Nucleus accumbens (tissue), 56 donors: ENCODE measurements at places on chromosomes 4 and X.
A peak's percentile ranks its signal among the peaks of the same experiment; 100 is the strongest.

DNA sequence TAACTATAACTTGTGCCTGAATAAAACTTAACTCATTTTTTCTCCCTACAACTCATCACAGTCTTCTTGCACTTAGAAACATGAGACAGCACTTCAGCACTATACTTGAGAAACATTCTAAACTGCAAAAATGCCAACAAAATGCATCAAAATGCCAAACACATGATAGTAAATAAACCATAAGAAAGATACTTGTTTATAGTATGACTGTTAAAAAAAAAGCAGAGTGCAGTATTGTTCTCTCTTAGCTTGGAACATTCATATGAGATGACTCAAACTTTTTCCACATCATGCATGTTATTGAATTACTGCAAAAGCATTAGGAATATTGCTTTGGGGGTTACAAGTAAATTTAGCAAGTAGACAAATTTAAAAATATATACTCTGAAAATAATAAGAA is 135.7 kb upstream of the ANXA10 start:
- DNase-seq: no peak

DNA sequence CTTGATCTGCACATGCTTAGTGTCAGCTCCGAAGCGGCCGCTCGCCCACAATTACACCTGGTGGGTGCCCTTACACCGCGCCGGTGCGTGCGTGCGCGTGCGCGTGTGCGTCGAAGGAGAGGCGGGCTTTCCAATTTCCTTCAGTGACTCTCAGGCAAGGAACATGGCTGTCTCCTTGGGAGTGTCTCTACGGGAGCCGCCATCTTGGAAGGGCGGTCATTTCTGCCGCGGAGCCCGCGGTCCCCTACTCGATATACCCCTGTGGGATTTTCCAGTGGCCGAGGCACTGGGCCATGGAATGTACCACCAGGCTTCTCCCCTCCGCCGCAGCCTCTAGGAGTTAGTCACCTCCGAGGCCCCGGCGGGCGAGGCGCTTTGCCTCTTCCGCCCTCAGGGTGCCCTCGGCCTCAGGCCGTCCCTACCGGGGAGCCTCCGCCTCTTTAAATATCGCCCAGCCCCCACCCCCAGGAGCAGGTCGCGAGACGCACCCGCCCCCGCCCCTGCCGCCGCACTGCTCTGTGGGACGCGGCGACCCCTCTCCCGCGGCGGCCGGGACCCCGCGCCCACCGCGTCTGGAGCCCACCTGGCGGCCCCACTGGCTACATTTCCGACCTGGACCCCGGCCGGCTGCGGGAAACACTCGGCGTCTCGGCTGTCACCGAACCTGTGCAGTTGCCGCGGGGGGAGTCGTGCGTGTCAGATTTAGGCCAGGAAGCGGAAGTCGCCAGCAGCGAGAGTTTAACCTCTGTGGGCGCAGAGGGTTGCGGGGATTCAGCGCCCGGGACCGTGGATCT is at the start of gene ZNF41:
ZNF41 (minus strand) TSS at position 711 of the 794 bp plus-strand sequence. CDS start 15,741 bp downstream, outside the sequence.
- peak; percentile 65 for DNase-seq

- DNase-seq: no peak
Measured at GRCh38 chr4:119005928-119006460, 117.3 kb downstream of the SYNPO2 start.

DNA sequence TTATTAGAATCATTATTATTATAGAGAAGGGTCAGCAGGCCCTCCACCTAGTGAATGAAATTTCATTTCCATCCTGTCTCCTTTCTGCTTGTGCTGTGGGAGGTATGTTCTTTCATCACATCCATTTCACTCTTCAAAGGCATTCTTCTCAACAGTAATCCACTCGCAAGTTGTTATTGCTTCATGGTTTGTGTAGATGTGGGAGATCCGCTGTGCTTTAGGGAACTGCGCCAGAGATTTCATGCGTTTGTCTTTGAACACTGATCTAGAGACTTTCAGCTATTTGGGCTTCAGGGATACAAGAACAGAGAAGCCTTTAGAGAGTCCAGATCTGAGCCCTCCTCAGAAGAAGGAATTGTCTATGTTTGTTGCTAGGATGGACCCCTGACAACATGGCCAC is 53.5 kb upstream of the PUDP start:
- no peak for DNase-seq

- DNase-seq: no peak
Measured at GRCh38 chr4:3179126-3179706, 69.7 kb upstream of the MSANTD1 start.

DNA sequence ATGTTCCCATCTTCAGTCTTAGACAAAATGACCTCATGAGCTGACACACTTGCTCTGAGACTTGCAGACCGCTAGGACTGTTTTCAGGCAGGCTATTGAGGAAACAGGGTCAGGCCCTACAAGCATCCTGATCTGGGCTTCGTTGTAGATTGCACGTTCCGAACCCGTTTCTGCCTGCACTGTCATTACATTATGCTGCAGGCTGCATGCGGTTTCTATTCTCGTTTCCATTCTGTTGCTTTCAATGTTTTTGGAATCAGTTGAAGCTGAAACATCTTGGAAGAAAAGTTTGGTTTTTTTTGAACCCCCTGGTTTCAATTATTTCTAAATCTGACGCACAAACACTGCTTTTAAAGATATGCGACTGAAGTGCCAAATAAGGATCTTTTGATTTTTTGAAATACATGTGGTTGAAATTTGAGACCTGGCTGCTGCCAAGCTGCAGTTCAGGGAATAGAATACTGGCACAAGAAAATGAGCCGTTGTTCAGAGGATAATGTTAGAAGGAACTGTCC is 716.1 kb upstream of the INTU start:
- DNase-seq: no peak

DNA sequence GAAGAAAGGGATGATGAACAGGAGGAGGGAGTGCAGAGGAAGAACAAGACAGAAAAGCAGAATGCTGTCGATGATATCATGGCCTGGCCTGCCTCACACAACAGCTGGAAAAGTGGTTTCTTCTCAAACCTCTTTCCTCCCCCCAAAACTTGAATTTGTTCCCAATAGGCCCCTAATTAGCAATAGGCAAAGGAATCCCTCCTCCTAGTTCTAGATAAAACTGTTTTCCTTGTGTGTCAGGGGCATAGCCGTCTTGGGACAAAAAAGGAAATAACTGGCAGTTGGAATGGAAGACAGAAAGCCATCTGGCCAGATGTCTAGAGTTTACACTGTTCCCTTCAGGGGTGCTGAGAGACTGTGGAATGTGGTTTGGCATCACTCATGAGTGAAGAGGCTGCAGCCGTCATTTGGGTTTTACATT is 177.8 kb upstream of the C1QTNF7 start:
- DNase-seq: no peak

DNA sequence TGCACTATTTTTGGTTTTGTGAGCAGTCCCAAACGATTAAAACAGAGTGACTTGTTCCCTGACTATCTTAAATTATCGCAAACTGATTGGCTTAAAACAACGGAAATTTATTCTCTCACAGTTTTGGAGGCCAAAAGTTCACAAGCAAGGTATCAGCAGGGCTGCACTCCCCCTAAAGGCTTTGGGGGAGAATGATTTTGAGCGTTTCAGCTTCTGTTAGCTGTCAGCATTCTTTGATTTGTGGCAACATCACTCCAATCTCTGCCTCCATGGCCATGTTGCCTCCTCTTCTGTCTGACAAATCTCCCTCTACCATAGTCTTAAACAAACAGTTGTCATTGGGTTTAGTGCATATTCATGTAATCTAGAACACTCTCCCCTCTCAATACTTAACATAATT is 459.6 kb upstream of the ATOH1 start:
- no peak for DNase-seq

DNA sequence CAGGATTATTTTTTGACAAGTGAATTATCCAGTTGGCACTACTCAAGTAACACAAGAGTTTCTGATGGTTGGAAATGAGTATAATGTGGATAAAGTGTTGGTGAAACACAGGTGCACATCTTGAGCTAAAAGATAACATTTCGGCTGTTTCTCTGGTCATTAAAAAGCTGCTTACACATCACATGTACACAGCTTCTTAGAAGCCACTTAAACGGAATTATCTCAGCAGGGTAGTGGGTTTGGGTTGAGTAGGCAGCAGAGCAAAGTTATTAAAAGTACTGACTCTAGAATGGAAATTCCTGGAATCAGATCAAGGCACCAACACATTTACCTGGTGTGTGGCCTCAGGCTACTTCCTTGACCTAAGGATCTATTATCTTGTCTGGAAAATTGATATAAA is 55.4 kb upstream of the RASSF6 start:
- DNase-seq: no peak

DNA sequence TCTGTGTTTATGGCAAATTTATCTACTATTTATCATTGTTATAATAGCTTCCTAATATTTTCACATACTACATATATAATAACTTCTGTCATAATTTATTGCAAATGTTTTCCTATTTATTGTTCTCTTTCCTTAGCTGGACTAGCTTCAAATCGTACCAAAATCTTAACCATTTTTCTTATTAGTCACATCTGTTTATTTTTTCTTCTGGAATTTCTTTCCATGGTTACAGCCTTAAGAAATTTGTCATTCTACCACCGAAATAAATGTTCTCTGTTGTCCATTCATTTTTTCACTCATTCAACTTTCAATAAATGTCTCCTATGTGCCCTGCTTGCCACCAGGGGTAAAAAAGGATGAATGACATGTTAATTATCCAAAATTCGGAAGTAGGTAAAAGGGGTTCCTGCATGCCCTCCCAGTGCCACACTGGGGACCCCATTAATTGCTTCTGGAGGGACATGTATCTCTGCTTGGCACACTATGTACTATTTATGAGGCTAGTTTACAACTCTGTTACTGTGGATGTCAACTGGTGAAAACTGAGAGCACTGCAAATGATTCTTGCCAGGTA is 182.1 kb downstream of the SH3KBP1 start:
- DNase-seq: no peak

DNA sequence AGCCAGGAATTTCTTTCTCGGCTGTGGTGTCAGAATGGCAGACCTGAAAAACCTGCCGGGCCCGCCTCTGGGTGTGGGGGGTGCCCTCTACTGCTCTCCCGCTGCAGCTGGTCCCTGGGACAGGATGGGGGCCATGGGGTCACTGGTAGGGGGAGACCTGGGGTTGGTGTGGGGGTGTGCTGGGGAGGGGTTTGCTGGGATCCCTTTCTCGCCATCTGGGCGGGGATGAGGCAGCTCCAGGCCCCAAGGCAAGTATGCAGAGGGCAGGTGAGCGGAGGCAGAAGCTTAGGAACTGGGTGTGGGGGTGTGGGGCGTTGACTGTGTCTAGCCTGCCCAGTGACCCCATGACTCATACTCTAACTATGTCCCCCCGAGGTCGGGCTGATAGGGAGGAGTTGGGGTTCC is 884 bp downstream of the CCDC120 start:
- no peak for DNase-seq

GRCh38 chr4:5237086-5237660 is 185.9 kb downstream of the STK32B start:
- DNase-seq: no peak

- DNase-seq: no peak
Measured at GRCh38 chr4:128604204-128604603, 205.3 kb upstream of the JADE1 start.

GRCh38 chrX:129600981-129601424 is 53.8 kb downstream of the APLN start:
- DNase-seq: peak; percentile 22

- no peak for DNase-seq
Measured at GRCh38 chr4:113635739-113636437, 125.7 kb downstream of the CAMK2D start.

- no peak for DNase-seq
Measured at GRCh38 chrX:123108513-123109427, 75.3 kb upstream of the GRIA3 start.

- DNase-seq: no peak
Measured at GRCh38 chr4:55681430-55681829, 45.3 kb upstream of the NMU start.

DNA sequence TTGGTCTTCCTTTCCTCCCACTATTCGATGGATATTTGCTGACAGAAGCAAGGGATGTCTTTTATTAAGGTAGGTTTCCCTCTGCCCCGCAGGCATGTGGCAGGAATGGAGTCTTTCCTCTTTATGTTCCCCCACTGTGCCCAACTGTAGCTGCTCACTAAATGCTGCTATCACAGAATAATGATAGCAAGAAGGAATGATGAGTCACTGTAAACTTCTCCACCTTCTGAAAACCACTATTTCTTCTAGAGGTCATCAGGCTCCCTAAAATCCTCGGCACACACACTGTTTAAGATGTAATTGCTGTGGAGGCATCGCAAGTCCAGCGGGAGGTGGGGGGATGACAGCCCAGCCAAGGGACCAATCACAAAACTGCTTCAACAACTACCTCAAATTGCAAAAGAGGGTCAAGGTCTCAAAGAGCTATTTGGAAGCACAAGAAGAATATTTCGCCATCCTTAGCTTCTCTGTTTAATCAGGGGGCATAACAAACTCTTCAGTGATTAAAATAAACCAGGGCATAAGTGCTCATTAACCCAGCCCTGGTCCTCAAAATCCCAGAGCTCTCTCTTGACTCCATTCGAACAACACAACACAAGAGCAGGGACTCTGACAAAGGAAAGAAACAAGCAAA is 13.9 kb downstream of the QDPR start:
- DNase-seq: no peak
